ENCODE measurements at places on chromosomes 16 and 17.

- DNase-seq, result no peak
These were observed 37.7 kb upstream of the MEAK7 start for GRCh38 chr16:84541999-84542817.

- no peak for DNase-seq
These were observed 45.2 kb upstream of the CHMP6 start for GRCh38 chr17:80946449-80946848.

DNA sequence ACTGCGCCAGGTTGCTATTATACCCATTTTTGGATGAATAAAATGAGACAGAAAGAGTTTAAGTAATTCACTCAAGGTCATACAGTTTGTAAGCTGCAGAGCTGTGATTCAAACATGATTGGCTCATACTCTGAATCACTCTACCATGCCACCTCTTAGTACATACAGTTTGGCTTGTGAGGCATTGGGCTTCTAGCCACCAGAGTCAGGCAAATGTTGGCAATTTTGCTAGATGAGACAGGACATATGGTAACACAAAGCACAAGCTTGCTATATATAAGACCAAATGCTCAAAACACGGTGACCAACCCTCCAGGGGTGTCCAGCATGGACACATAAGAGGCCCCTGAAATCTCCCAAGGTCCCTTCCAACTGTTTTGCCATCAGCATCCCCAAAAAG is 236.0 kb upstream of the IRX5 start:
- DNase-seq, result no peak

- DNase-seq, result no peak
These were observed 9.1 kb downstream of the TAOK2 start for GRCh38 chr16:29982560-29983419.

DNA sequence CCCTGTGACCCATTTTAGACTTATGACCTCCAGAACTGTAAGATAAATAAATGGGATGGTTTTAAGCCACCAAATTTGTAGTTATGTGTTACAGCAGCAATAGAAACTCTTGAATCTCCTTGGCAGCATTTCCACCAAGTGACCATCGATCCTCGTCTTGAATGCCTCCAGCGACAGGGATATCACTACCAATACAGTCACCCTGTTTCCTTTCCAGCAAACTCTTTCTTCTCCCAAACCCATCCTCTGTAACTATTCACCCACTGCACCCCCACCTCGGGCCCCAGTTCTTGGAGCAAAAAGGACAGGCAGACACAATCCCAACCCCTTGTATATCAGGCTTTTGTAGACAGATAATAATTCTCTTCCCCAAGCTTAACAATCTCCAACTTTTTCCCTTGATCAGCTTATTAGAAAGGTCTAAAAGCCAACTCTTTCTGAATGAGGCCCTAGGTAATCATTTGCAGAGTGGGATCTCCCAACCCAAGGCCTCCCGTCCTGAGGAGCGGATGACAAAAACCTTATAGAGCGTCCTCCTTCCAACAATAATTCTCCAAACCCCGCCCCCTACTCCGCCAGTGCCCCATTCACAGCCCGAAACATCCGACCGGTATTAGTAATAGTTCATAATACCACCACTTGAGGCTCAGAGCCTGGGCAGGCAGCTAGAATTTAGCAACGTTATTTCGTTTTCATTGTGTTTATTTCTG is 14.7 kb upstream of the PLLP start:
- DNase-seq, result no peak

DNA sequence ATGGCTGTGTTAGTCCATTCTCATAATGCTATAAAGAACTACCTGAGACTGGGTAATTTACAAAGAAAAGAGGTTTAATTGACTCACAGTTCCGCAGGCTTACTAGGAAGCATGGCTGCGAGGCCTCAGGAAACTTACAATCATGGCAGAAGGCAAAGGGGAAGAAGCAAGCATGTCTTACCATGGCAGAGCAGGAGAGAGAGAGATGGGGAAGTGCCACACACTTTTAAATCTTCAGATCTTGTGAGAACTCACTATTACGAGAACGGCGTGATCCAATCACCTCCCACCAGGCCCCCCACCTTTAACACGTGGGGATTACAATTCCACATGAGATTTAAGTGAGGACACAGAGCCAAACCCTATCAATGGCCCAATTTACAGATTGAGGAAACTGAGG is 96.5 kb downstream of the SDK2 start:
- DNase-seq, result no peak

- no peak for DNase-seq
These were observed 105.2 kb downstream of the C16orf95 start for GRCh38 chr16:87212026-87212425.

GRCh38 chr17:57004944-57005579 is 27.1 kb downstream of the SCPEP1 start:
- DNase-seq, result no peak

DNA sequence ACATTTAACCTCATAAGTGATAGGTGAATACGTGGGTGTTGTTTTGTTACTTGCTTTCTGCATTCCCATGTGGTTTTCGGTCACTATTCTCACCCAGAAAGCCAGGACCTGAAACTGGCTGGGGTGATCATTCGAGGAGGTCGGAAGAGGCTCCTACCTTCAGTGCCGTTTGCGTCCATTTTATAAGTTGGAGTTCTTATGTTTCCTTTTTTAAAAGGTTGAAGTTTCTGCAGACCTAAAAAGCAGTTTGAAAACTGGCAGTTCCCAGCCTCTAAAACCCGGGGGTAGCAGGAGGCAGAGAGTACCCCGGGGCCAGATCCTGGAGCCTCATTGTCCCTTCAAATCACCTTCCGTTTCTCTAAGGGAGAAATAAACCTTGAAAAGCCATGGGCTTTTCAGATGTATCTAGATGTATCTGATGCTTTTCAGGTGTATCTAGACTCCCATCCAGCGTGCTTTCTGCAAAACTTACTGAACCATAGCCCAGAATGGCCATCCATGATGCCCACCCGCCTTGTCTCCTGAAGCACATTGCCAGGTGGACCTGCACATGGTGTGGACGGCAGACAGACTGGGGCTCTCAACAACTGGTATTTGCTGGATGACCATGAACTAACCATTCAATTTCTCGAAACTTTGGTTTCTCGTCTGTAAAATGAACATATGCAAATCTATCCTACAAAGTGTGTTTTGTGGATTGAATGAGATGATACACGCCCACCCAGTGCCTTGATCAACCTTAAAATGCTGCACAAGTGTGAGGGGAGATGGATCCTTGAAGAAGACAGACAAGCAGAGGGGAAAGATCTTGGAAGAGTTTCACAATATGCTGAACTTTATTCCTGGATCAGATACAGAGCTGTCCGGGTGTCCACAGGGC is 1.3 kb downstream of the NLRC5 start:
- no peak for DNase-seq

DNA sequence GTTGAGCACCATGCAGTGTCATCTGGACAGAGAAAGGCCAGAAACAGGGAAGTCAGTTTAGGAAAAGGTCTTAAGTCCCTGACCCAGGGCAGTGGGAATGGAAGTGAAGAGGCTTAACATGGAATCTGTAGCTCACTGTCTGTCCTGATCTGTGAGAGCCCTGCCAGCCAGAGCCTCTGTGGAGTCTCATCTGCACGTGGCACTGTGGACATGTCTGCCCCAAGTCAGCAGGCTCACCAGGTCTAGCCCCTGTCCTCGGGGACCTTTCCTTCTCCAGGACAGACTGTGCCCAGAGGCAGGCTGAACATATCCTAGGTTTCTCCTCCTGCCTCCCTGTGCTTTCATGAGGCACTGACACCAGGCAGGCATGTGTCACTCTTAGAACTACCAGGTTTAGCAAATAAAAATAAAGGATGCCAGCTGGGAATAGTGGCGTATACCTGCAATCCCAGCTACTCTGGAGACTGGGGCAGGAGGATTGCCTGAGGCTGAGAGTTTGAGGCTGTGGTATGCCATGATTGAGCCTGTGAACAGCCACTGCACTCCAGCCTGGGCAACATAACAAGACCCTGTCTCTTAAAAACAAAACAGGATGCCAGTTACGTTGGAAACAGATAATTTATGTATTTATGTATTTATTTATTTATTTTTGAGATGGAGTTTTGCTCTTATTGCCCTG is 22.4 kb downstream of the UNK start:
- DNase-seq, result no peak

- DNase-seq, result no peak
These were observed 30.6 kb downstream of the MAP2K6 start for GRCh38 chr17:69445132-69445531.

GRCh38 chr17:32971171-32971570 is 20.5 kb upstream of the SPACA3 start:
- DNase-seq, result peak; percentile 51

GRCh38 chr17:78476973-78477372 is 98.5 kb downstream of the PGS1 start:
- no peak for DNase-seq

DNA sequence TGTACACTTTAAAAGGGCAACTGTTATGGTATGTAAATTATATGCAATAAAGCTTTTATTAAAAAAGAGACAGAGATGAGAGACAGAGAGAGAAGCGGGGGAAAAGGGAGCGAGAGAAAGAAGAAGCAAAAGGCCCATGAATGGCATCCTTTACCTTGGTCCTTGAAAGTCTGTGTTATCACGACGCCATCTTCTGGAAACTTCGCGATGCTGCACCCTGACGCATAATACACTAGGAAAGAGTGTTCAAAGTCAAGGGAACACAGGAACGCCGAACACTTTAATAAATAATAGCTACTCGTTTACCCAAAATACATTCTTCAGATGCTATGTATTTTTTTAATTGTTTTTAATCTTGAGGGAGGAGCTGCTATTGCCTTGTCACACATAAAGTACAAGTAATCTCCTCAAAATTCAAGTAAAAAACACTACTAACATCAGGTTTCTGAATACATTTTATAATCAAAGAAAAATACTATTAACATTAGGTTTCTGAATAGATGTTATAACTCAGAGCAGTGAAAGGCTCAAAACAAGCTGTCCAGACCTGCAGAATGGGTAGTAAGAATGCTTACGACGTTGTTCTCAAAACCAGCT is 23.0 kb upstream of the SLC38A8 start:
- peak; percentile 14 for DNase-seq

DNA sequence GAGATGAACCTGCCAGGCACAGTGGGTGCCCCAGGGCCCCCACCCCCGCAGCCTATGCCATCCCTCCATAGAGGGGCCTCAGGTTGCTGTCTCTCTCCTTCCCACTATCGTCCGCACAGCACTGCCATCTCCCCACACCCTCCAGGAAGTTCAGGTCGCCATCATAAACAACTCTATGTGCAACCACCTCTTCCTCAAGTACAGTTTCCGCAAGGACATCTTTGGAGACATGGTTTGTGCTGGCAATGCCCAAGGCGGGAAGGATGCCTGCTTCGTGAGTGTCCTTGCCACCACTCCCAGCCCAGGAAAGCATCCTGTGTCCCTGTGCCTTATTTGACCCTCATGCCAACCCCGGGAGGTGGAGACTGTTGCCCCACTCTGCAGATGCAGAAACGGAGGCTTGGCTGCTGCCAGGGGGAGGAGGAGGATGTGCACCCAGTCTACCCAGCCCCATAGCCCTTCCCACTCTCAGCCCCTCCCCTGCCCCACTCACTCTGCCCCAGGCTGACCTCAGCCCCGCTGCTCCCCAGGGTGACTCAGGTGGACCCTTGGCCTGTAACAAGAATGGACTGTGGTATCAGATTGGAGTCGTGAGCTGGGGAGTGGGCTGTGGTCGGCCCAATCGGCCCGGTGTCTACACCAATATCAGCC is 3.9 kb downstream of the PRSS21 start:
- no peak for DNase-seq

GRCh38 chr16:77548766-77549165 is 113.9 kb upstream of the ADAMTS18 start:
- DNase-seq, result no peak

DNA sequence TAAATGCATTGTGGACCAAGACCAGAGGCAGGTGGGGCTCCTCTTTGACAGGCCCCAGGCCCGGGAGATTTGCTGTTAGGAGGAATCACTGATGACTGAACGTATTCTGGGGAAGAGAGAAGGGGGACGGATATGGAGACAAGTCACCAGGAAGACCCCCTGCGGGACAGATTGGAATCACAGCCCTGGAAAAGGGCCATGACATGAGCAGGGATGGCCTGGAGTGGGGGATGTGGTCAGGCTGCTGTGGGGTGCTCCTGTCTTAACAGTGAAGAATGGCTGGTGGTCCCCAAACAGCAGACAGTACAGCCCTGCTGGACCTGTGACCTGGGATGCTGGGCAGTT is 23.7 kb upstream of the MGAT5B start:
- DNase-seq, result no peak

DNA sequence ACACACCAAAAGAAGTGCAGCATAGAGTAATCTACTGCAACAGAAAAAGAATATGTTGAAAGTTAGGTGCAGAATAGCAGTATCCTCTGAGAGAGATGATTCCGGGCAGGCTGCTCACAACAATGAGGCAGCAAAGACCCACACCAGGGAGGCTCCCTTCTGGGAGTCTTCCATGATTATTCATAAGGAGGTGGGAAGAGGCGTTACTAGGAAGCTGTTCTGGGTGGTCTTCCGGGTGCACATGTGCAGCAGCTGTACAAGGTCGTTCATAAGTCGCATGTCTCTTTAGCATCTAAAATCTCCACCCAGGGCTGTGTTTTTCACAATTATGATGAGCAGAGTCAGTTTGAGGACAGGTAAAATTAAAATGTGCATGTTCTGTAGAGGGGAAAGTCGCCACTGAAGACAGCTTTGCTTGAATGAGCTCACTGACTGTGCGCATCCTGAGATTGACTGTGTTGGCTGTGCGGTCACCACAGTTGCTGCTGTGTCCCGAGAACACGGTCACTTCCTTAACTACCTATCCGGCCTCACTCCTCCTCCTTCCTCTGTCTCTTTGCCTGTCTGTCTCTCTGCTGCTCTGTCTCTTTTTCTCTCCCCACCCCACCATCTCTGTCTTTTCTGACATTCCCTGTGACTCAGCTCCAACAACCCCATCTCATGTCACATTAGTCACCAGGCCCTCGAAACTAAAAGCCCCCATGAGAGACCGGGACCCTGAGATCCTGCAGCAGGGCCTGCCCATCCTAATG is 125.5 kb upstream of the HSBP1 start:
- DNase-seq, result no peak

GRCh38 chr16:9775998-9776397 is 406.2 kb downstream of the GRIN2A start:
- DNase-seq, result no peak

DNA sequence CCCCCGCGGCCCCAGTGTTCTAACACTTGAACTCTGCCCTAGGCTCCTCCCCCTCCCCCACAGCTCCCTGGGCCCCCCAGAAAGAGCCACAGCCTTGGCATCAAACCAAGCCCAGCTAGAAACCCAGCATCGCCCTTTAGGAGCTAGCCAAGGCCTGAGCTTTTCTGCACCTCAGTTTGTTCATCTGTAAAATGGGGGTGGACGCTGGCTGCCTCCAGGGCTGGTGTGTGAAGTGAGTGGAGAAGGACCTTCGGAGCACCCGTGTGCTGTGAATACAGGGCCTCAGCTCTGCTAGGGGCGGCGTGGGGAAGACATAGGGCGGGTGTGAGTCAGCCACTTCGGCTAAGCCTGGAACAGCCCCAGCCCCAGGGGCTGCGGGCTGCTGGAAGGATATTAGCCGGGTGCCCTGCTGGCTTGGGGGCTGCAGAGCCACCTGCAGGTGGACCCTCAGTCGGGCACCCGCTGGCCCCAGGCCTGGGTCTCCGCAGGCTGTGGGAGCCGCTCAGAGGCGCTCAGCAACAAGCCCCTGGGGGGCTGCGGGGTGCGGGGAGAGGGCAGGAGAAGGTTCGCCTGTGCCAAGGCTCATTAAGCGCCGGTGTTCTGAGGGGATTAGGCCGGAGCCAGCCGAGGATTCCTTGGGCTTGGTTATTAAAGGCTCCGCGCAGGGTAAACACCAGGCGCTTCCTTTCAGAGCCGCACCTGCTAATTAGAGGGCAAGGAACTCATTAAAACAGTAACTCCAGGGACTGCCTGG is 217.0 kb upstream of the CIBAR2 start:
- DNase-seq, result no peak
